ENCODE measurements at places on chromosomes 7 and 10.

- no peak for DNase-seq
These were observed 383.2 kb downstream of the TCERG1L start for GRCh38 chr10:130928306-130928705.

GRCh38 chr10:44473146-44473545 lies 88.2 kb upstream of the CXCL12 start:
- no peak for DNase-seq

- peak; percentile 36 for DNase-seq
These were observed 53.7 kb downstream of the TAF3 start for GRCh38 chr10:7872041-7872442.

DNA sequence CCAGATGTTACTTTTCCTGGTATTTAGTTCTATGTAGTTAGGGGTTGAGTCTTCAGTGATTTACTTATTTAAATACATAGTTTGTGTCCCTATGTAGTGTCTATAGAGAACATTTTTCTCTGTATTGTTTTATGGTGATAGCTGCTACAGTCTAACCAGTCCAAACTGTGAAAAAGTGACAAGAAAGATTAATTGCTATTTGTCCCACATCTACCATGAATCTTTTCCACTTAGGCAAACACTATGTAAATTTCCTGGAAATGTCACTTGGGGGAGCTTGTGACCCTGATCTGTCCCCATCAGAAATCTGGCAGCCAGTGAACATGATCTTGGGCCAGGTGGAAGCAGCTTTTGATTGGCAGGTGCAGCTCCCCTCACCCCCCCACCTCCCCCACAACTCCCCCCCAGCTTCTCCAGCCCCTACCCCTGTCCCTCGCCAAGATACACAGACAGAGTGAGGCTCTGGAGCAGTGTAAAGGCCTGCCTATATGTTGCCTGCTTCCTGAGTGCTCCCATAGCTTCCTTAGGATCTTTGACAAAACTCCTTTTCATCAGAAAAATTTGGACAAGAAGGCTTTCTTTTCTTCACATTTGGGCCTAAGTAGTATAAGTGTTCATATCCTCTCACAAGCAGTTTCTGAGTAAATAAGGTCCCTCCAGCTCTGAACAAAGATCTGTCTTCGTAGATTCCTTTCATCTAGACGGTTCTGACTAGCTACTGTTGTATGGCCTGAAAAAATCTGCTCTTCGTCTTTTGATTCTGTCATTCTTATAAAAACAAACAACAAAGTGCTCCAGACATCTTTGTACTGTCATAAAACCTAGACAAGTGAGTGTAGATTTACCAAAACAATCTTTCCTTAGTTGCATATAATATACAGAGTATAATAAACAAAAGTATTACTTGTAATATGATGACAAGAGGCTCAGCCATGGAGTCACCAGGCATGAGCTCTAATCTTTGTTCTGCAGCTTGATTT lies 31.5 kb upstream of the SLC13A1 start:
- no peak for DNase-seq

DNA sequence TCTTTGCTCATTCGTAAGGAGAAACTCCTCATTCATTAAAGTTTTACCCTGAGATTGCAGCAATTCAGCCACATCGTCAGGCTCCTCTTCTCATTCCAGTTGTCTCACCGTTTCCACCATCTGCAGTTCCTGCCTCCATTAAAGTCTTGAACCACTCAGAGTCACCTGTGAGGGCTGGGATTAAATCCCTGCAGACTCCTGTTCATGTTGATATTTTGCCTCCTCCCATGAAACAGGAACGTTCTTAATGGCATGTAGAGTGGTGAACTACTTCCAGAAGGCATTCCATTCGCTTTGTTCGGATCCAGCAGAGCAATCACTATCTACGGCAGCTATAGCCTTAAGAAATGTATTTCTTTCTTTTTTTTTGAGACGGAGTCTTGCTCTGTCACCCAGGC lies 96.5 kb upstream of the FAM20C start:
- no peak for DNase-seq

DNA sequence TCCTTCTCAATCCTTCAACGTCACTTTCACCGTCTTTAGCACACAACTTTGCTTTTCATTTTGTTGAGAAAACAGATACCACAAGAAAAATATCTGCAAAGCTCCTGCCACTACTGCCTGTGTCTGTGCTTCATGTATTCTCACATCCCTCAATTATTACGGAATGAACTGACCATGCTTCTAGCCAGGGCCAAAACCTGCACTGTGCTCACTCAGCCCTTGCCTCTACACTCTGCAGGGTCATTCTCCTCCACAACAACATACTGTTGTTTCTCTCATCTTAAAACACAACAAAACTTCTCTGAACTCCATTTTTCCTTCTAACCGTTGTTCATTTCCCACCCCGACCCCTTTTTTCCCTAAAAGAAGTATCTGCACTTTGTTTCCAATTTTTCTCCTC lies 29.5 kb downstream of the BMPR1A start:
- no peak for DNase-seq

GRCh38 chr7:139680676-139681462 lies 96.9 kb downstream of the HIPK2 start:
- DNase-seq: no peak

DNA sequence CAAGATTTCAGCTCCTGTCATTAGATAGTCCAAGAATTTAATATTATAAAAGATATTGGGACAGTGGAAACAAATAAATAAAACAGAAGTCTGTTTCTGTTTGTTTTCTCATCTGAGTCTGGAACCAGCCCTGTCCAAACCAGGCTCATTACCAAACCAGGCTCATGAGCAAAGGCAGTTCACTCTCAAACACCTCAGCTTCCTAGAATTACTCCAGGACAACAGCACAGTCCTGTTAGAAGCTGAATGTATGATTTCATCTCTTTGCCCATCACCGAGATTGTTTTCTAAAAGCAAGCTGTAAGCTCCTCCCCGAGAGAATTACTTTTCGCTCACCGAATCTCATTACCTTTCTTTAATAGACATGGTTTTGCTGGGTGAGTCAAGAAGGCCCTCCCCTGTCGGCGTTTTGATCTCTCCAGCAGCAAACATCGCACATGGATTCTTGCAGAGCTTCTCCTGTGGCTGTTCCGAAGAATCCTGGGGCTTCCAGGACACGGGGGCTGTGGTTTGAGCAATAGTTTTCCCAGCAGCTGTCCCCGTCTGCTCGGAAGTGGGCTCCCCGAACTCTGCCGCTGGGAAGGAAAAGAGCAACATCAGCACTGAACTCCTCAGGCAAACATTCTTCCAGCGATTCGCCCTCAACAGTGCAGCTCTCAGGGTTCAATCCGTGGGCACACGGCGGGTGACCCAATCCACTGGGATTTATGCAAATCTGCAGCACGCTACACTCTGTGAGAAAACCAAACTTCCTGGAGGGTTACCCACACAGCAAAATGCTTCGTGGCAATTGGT lies 112.5 kb downstream of the SVIL start:
- DNase-seq: no peak

DNA sequence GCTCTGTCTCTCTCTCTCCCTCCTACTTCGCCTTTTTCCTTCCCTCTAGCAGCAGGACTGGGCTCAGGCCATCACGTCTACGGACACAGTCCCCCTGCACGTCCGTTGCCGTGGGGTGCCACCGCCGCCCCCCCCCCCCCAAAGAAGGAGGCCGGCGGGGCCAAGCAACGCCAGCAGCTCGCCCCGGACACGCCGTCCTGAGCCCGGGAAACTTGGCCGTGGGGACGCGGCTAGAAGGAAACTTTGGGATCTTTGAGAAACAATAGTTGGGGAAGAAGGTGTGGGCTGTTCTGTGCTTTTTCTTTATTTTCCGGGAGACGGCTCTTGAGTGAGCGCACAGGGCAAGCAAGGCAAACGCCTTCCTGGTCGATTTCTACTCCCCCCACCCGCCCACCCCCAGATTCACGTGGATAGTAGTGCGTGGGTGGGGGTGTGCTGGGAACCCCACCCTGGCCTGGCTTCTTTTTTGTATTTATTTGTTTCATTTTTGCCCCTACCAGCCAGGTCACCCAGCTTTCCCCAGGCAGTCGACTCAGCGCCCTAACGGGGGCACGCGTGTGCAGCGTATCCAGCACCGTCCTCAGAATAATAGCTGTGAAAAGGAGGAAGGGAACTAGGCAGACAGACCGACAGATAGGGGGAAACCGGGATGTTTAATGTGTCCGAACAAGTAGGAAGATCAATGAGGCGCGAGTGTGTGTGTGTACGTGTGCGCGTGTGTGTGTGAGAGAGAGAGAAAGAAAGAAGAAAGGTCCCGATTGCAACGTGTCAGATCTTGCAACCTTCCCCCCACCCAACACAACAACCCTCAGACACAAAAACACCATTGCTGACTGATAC lies 1.4 kb downstream of the MXI1 start:
- peak; percentile 72 for DNase-seq

GRCh38 chr7:16524332-16524731 lies 2.3 kb upstream of the LRRC72 start:
- no peak for DNase-seq

DNA sequence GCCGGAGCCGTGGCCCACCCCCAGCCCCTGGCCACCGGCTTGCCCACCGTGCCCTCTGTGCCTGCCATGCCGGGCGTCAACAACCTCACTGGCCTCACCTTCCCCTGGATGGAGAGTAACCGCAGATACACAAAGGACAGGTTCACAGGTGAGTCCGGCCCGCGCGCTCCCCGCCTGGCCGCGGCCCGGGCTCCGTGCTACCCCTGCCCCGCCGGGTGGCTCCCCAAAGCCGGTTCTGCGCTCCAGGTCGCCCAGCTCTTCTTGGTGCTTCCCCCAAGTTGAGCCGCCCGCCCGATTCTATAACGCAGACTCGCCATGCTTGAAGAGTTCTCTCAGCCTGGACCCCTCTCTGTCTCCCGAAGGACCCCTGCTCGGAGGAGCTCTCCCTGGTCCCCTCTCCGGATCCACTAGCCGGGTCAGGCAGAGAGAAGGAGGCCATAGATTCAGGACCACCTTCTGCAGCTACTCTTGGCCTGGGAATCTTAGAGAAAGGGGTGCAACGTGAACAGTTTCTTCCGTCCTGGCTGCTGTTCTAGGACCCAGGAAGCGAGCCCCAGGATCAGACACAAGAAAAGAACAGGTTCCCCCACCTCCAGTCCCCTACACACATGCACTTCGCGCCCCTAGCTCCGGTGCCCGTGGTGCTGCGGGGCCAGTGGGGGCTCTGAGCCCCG lies 999 bp downstream of the TLX1 start:
- no peak for DNase-seq

- no peak for DNase-seq
These were observed 238.4 kb downstream of the ARHGAP21 start for GRCh38 chr10:24485304-24485703.

GRCh38 chr7:28613262-28613661 lies 200.9 kb downstream of the CREB5 start:
- peak; percentile 48 for DNase-seq

DNA sequence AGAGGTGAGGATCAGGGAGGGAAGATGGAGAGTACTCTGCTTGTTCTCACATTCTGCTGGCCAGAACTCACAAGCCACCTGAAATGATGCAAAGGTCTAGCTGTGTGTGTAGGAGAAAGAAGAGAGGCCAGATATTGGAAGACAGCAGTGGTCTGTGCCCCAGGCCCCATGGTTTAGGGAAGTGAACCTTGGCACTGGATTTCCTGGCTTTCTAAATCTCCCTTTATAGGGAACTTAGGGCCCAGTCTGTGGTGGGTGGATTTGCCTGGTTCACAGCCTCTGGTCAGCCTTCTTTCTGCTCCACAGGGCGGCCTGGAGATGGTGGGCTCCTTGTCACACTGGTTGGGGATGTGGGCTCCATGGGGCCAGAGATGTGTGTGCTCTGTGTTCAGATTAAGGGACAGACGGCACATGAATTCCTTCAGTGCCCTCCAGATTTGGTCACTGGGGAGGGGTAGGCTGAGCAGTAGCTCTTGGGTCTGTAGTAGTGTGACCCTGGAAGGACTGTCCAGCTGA lies 9.5 kb upstream of the SH2D4B start:
- DNase-seq: no peak

DNA sequence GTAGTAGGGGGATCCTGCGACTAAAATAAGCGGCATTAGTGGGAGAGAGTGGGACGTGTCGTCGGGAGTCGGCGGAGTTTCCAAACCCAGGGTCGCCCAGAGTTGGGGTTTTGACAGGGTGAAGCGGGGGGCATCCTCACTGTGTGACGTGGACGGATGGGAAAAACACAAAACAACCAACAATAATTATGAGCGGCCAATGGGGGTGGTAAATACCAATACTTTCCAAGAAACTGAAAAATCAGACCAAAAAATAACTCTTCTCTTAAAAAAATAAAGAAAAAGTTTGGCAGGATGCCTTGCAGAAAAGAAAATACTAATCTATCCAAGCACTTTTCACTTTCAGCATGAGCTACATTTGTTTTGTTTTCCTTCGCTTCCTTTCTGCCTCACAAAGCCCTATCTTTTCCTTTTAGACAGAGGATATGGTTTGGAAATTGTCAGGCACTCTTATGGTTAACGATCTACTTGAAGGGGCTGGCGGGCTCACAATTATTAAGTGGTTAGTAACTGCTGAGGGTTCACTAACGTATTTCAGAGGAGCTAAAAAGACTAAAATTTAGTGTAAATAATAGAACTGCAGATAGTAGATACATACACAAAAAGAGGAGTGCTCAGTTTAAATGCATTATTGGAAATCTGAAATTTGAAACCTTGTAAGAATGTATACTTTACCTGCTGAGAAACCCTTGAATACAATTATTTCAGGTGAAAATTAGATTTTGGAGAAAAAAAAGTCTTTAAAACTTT lies 802 bp upstream of the CDK6 start:
- DNase-seq: no peak

- no peak for DNase-seq
These were observed 81.6 kb upstream of the SP4 start for GRCh38 chr7:21346297-21346696.

GRCh38 chr7:55179931-55180682 lies 161.3 kb downstream of the EGFR start:
- peak; percentile 24 for DNase-seq

GRCh38 chr10:85978566-85979358 lies 387.8 kb downstream of the GRID1 start:
- DNase-seq: no peak

DNA sequence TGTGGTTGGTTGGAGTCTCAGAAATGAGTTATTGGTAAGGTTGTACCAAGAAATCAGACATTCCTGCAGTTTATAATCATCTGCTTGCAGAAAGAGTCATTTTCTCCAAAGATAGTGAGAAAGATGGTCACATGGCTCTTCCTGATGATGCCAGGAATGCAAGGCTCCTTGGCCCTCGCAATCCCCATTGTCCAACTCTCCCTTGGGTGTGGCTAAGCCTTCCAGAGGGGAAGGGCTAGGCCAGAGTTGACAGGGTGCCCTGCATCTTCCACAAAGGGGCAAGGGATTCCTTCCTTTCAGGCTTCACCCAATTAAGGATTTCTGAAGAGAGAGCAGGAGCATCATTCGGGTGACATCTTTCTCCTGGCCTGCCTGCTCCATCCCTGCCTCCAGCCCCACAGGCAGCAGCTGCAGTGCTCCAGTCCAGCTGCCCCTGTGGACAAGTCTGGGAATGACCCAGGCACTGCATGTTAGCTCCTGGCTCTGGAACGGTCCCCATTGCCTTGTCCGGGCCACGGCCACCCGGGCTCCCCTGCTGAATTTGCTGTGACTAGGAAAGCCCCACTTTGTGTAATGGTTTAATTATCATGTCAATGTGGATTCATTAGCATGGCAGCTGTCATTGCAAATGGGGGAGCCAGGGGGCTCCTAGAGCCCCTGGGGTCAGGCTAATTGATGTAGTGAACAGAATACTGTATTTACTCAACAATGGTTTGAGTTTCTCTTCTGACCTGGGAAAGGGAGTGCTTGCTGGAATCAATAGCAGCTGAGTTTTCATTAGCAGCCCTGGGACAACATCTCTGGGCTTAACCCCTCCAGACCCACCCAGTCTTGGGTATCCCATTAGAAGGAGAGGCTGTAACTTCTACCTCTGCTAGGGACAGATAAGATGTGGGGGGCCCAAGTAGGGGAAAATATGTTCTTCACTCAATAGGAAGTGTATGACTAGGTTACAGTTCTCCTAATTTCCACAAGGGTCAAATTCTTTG lies 112.6 kb upstream of the TBX20 start:
- DNase-seq: no peak

Measured in small intestine (tissue), 16 donors.